HepG2 (cell line): ENCODE measurements at places on chromosomes 1 and 21. TPM values are rescaled to one million over a fixed set of nuclear protein-coding genes. Genes with fewer than 3 reads are reported as not detected.

C4BPB gene
- polyA plus RNA-seq = 266 and 267 TPM in 2 replicates

USP33 gene
- 25.3 and 32.0 TPM in 2 replicates for polyA plus RNA-seq

OR6K2 gene
- polyA plus RNA-seq = not detected in 2 replicates

PLA2G5 gene
- polyA plus RNA-seq = not detected in 2 replicates

IFNLR1 gene
- 3.8 and 6.5 TPM in 2 replicates for polyA plus RNA-seq

IL23R gene
- 0.07 TPM in 1 of 2 replicates, not detected in the other for polyA plus RNA-seq

CAMK1G gene
- not detected in 2 replicates for polyA plus RNA-seq

MCOLN2 gene
- not detected in 2 replicates for polyA plus RNA-seq

LRRC39 gene
- 0.32 and 0.46 TPM in 2 replicates for polyA plus RNA-seq

KRTAP13-2 gene
- not detected in 2 replicates for polyA plus RNA-seq

RHCE gene
- 0.30 and 0.46 TPM in 2 replicates for polyA plus RNA-seq

KMO gene
- 0.01 TPM in 2 replicates for polyA plus RNA-seq

PROK1 gene
- 0.07 TPM in 1 of 2 replicates, not detected in the other for polyA plus RNA-seq

CLCC1 gene
- polyA plus RNA-seq = 16.0 and 16.2 TPM in 2 replicates

NOS1AP gene
- 1.9 and 2.0 TPM in 2 replicates for polyA plus RNA-seq

UBE2Q1 gene
- 11.7 and 12.0 TPM in 2 replicates for polyA plus RNA-seq

RNF19B gene
- 20.9 and 22.5 TPM in 2 replicates for polyA plus RNA-seq

RNF186 gene
- 0.07 and 0.10 TPM in 2 replicates for polyA plus RNA-seq

TUFT1 gene
- polyA plus RNA-seq = 6.4 and 6.7 TPM in 2 replicates

PRUNE1 gene
- polyA plus RNA-seq = 24.4 and 31.9 TPM in 2 replicates

FAM167B gene
- 0.70 and 1.1 TPM in 2 replicates for polyA plus RNA-seq

OR14I1 gene
- not detected in 2 replicates for polyA plus RNA-seq

FCRL4 gene
- not detected in 2 replicates for polyA plus RNA-seq

CLCA1 gene
- not detected in 2 replicates for polyA plus RNA-seq

NLRP3 gene
- not detected in 2 replicates for polyA plus RNA-seq

LAMB3 gene
- polyA plus RNA-seq = 0.18 TPM in 2 replicates
